Activated CD4-positive, alpha-beta T cell treated with anti-CD3 and anti-CD28 coated beads, Interleukin-2, amount 10 ng/mL, durations not matched to agents 24 days and 14 days (primary cell): ENCODE measurements at places on chromosomes 2 and 18.

DNA sequence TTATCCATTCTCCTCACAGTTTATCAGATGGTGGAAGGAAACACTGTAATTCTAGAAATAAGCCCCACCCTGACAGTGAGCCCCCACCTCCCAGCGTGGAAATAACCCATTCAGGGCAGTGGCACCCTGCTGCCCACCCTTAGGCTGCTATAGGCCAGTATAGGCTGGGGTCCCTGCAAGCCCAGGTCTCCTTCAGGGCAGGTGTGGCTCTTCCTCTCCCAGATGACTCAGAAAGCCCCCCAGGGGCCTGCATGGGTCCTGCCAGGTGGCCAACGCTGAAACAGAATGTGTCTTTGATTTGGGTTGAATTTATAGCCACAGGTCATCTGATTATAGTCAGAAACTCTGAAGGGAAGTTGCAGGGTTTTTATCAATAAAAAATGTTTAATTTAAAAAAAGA is 136.4 kb downstream of the SH3RF3 start:
- no peak for DNase-seq

DNA sequence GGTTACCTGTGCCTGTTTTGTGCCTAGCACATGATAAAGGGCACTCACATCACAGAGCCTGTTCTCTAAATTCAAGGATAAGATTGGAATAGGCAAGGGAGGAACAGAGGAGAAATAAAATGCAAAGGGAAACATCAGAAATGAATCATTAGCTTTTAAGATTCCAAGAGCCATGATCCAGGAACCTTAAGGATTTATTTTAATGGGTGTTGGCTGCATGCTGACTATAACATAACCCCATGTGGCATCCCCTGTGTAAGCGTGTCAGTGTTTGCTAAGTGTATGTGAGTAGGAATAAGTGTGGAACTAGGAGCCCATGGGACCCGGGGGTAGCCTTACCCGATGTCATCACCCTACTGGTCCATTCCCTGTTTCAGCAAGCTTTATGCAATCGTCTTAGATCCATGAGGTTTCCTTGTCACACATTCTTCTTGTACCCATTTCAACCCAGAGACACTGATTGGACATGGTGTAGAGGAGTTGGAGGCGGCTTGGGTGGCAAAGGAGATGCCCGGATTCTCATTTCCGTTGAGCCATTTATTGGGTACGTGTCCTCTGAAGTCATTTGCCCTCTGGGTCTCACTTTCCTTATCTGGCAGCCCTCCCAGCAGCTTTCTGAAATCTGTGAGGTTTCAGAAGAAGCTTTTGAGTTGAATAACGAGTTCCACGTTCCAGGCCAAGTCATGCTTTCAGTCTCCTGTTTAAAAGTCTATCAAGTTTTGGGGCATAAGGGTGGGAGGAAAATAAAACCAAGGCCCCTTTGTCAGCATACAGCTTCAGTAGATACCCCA is 117.0 kb downstream of the MGAT5 start:
- no peak for DNase-seq

- DNase-seq: no peak
Observed at GRCh38 chr2:146271131-146271831, 1573.5 kb upstream of the ACVR2A start.

DNA sequence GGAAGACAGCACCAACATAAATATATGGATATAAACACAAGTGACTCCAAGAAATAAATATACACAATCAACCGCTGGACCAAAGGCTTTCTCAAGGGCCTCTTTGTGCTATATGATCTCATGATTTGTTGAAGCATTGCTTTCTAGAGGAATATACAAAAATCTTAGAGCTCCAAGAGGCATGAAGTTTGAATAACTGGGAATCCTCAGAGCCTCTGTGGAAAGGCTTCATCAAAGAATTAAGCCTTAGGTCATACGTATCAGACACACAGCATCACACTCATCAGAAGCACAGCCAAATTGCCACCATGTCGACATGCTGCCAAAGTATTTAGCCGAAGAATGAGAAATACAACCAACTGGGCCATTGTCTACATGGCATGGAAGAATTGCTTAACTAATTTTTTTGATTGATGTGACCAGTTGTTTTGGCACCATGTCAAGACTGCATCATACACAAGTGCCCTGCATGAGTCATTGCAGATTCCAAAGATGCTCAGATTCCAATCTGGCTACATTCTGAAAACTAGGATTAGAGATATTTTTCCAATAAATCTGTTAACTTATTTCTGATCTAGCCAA is 860.6 kb upstream of the ZEB2 start:
- DNase-seq: no peak

- DNase-seq: no peak
Observed at GRCh38 chr2:122739732-122740593, 984.5 kb downstream of the TSN start.

- no peak for DNase-seq
Observed at GRCh38 chr2:70412294-70413070, 110.6 kb upstream of the FAM136A start.

GRCh38 chr2:216057688-216058193 is 23.9 kb downstream of the PECR start:
- DNase-seq: peak; percentile 90

GRCh38 chr2:142868229-142868762 is 9.2 kb upstream of the KYNU start:
- DNase-seq: no peak

DNA sequence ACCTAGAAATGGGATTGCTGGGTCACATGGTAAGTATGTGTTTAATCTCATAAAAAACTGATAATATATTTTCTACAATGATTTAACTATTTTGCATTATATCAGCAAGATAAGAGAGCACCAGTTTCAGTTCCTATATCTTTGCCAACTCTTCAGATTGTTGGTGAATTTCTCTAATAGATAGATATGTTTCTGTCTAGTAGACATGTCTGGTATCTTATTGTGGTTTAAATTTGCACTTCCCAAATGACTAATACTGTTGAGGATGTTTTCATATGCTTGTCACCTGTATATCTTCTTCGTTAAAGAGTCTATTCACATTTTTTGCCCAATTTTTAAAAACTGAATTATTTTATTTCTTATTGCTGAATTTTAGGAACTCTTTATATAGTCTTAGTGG is 113.8 kb upstream of the UXS1 start:
- no peak for DNase-seq

DNA sequence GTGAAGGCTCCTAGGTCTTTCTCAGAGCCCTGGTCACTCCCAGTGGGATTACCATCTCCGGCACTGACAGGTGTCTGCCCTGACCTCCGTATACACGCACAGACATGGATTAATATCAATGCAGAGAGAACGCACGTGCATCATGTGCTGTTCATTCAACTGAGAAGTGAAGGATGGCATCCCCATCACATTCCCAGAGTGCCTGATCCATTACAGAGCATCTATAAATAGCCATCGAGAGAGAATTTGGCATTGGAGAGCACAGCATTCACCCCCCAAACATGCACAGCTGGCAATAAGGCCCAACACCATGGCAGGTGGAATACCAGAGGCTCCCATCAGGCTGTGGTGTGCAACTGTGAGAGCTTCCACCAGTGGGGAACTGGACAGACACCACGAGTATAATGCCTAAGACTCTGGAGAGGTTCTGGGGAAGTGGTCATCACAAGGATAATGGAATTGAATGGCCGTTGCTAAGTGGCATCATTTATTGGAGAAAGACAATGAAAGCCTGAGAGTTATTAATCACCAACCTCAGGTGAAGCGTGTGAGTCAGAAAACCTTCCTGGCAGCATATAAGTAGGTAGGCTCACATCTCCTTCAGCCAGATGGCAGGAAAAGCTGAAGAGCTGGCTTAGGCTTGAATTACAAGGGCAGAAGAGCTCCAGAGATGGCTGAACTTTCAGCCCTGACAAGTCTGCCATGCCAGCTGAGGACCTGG is 244.5 kb upstream of the ID2 start:
- no peak for DNase-seq

GRCh38 chr2:148917431-148917830 is 42.4 kb downstream of the KIF5C start:
- DNase-seq: no peak

DNA sequence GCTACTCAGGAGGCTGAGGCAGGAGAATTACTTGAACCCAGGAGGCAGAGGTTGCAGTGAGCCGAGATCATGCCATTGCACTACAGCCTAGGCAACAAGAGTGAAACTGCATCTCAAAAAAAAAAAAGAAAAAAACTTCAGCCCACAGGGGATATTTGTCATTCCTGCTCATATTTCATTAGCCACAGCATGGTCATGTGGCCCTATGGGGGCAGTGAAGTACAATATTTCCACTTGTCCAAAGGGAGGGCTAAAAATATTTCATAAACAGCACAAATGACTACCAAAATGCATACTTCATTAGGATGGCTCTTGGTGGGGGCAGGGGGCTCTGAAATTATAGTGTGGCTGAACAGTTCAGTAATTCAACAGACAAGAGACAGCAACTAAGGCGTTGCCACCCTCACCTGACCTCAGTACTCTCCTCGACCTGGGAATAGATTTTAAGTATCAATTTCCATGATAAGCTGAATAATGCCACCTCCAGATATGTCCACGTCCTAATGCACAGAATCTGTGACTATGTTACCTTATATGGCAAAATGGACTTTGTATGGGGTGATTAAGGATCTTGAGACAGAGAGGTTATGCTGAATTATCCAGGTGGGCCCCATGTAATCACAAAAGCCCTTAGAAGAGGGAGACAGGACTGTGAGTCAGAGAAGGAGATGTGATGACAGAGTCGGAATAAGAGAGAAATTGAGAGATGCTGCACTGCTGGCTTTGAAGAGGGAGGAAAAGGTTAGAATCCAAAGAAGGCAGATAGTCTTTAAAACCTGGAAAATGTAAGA is 158.2 kb upstream of the CRIM1 start:
- no peak for DNase-seq
